ENCODE measurements at places on chromosomes 6 and 20.

DNA sequence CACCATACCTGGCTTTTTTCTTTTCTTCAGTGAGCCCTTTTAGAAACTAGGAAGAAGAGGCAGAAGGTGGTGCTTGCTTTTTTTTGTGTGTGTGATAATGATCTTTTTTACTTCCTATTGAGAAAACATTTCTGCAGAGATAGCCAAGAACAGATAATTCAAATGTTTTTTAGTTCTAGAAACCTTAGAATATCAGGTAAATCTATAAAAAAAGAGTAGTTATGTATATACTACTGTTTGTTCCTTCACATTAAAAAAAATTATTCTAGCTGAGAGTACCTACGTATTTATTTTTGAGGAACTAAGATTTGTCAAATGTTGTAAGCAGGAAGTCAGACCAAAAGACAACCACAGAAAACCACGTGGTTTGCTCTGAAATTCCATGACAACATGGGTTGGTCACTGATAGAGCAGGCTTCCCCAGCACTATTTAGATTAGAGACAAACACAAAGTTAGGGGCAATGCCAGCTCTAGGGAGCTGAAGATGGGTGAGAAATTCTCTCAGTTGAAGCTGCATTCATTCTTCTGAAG lies 12.8 kb downstream of the STK4 start:
- no peak for DNase-seq
- no peak overlapping the region for H3K27ac ChIP-seq
- H3K4me3 ChIP-seq = no peak overlapping the region
- H3K27me3 ChIP-seq = no peaks in the 10 kb centered on the region
- no peaks in the 10 kb centered on the region for H3K4me1 ChIP-seq

DNA sequence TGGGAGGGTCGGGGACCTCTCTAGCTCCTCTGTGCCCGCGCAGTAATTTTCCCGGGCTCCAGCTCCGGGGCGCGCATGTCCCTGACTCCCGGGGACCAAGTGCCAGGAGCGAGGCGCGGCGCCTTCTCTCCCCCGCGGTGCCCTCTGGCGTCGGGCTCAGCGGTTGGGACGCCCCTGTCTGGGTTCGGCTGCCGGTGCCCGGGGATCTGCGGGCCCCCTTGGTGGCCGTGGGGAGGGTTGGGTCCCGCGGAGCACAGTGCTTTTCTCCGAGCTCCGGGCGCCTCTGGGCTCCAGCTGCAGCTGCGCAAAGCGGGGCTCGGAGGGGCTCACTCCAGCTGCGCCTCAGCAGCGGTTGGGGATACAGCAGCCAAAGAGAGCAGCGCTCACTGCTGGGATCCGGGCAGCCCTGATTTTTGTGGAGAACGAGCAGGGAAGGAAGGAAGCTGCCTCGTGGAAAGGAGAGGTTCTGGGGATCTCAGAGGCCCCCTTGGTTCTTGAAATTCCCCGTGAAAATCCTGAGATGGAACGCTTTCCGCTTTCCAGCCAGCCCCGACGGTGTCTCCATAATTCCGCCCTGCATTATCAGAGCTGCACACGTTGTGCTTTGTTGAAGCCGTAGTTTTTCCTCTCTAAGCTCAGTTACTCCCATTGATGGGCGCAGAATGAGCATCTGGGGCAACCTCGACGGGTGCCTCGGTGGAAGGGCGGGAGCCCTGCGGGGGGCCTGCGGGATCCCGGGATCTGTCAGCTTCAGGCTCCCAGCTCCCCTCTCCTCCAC lies 861 bp downstream of the PPP1R14C start:
- no peak overlapping the region for H3K27ac ChIP-seq
- H3K36me3 ChIP-seq = peaks cover 4% of the 10 kb centered on the region
- H3K4me1 ChIP-seq = no peaks in the 10 kb centered on the region
- H3K27me3 ChIP-seq = peaks cover 30% of the 10 kb centered on the region

- no peak for DNase-seq
- H3K4me3 ChIP-seq = no peak overlapping the region
- no peak overlapping the region for H3K27ac ChIP-seq
- H3K27me3 ChIP-seq = no peaks in the 10 kb centered on the region
- H3K36me3 ChIP-seq = no peaks in the 10 kb centered on the region
These were observed 741.4 kb upstream of the CHD6 start for GRCh38 chr20:42359617-42360016.

DNA sequence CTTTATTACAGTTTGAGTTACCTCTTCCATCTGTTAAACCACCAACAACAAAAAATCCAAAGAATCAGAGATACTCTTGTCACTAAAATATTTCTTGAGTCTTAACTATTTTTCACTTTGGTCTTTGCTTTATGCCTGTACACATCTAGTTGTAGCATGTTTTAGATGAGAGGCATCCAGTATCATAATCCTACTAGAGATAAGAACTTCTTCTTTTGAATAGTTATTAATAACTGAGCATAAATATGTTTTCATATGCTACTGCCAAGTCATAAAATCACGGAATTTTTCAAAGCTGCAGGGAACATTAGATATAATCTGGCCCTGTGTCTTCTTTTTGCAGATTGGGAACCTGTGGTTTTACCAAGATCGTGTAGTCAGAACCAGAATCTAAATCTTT lies 55.3 kb downstream of the STK4 start:
- peaks cover 8% of the 10 kb centered on the region for H3K36me3 ChIP-seq
- H3K27me3 ChIP-seq = no peaks in the 10 kb centered on the region
- no peak overlapping the region for H3K4me3 ChIP-seq
- H3K4me1 ChIP-seq = no peaks in the 10 kb centered on the region
- no peak overlapping the region for H3K27ac ChIP-seq
- DNase-seq = no peak

GRCh38 chr6:31168606-31169005 lies 1.9 kb downstream of the POU5F1 start:
- no peak overlapping the region for H3K27ac ChIP-seq
- H3K4me3 ChIP-seq = peak overlapping the region; percentile 70
- H3K36me3 ChIP-seq = peaks cover 10% of the 10 kb centered on the region
- no peak for DNase-seq
- H3K4me1 ChIP-seq = peaks cover 13% of the 10 kb centered on the region

GRCh38 chr6:140320081-140321080 lies 945.9 kb upstream of the CITED2 start:
- H3K27me3 ChIP-seq = no peaks in the 10 kb centered on the region
- DNase-seq = no peak
- H3K4me3 ChIP-seq = no peak overlapping the region
- H3K36me3 ChIP-seq = no peaks in the 10 kb centered on the region
- peaks cover 4% of the 10 kb centered on the region for H3K4me1 ChIP-seq

DNA sequence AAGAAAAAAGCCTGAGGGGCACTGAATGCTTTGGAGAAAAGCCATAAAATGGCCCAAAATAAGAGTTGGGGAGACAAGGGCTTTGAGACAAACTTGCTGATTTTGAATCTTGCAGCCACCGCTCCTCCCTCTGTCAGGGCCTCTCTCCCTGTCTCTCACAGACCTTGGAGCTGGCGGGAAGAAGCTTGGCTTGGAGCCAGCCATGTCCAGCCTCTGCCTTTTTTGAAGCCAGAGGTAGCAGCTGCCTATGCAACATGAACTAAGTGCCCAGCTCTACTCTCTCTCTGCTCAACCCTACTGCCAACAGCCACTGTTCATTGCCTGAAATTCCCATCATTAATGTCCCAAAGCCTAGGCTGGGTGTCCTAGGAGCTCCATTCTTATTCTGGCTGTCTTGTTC lies 63.7 kb upstream of the CTNNBL1 start:
- H3K4me1 ChIP-seq = no peaks in the 10 kb centered on the region
- H3K4me3 ChIP-seq = no peak overlapping the region
- H3K36me3 ChIP-seq = no peaks in the 10 kb centered on the region
- no peak overlapping the region for H3K27ac ChIP-seq
- no peak for DNase-seq
- no peaks in the 10 kb centered on the region for H3K27me3 ChIP-seq

DNA sequence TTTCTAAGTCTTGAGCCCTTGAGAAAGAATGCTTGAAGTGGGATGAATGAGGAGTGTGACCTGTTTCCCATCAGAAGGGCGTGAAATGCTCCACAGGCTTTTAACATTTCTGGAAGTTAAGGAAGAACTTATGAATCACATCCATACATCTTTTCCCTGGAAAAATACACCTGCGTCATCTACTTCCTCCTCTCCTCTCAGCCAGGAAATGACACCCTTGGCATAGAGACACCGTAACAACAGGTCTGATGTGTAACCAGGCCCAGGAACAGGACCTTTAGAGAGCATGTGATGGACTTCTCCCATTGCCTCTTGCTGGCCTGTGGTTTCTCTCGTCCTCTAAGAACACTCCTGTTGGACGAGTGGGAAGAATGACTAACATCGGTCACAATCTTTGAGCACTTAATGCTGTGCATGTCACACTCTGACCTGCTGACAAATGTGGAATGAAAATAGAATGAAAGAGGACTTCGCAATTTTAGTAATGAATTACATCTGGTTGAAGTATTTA lies 28.5 kb upstream of the CITED2 start:
- DNase-seq = no peak
- peaks cover 7% of the 10 kb centered on the region for H3K27me3 ChIP-seq
- H3K4me3 ChIP-seq = no peak overlapping the region
- H3K4me1 ChIP-seq = no peaks in the 10 kb centered on the region

- DNase-seq = no peak
- no peaks in the 10 kb centered on the region for H3K36me3 ChIP-seq
- no peak overlapping the region for H3K4me3 ChIP-seq
- peaks cover 6% of the 10 kb centered on the region for H3K4me1 ChIP-seq
- H3K27ac ChIP-seq = no peak overlapping the region
These were observed 399 bp upstream of the REPS1 start for GRCh38 chr6:138988469-138988834.

DNA sequence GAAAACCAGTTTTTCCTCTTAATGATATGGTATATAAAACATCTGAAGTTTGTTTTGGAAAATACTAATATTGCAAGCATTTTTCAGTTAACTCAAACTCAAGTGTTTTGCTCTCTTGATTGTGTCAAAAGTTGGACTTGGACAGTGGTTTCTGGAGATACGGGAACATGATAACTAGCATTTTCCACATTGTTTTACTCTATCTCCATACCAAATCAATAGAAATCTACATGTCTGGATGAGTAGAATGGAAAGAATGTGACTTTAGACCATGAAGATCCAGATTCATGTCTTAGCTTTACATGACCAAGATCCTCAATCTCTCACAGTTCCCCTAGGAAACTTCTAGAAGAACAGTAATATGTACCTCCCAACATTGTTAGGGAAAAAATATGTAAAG lies 22.2 kb upstream of the FBXO30 start:
- no peak overlapping the region for H3K27ac ChIP-seq
- no peaks in the 10 kb centered on the region for H3K4me1 ChIP-seq
- H3K27me3 ChIP-seq = no peaks in the 10 kb centered on the region
- no peaks in the 10 kb centered on the region for H3K36me3 ChIP-seq

DNA sequence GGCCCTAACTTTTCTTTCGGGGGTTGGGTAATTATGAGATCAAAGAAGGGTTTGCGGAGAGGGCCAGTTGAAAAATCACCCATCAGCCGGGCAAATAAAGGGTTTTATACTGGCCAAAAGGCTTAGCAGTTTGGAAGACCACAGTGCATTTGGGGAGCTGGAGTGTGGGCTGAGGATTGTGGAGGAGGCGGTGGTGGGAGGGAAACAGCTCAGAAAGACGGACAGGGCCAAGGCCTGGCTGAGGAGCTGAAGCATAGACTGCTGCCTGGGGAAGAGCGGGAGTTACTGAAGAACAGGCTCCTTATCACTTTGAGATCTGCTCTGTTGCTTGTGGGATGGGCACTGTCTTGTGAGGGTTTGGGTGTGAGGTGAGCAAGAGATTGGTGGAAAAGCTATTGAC lies 144.2 kb downstream of the CARMIL1 start:
- no peak for DNase-seq
- H3K36me3 ChIP-seq = no peaks in the 10 kb centered on the region
- H3K4me3 ChIP-seq = no peak overlapping the region

DNA sequence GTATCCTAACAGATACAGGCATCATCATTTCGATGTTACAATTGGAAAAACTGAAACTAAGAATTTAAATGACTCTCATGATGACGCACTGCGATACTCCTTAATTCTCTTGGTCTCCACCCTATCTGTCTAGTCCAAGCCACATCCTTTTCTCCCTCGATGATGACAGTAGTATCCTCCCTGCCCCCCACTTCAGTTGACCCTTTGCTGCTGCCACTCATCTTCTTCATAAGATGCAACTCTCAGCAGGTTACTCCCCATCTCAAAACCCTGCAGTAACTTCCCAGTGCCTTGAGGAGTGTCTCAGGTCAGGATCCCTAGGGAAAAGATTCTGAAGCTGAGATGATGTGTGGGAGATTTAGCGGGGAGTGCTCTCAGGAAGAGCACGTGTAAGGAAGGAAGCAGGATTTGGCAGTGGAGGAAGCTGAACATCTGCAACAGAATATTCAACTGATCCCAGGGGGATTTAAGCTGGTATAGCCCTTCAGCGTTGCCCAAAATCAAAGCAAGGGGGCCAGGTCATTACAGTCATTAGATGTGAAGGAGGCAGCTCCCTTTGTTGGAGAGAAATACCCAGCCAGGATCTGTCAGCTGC lies 16.1 kb downstream of the JPH2 start:
- no peaks in the 10 kb centered on the region for H3K4me1 ChIP-seq
- H3K27me3 ChIP-seq = no peaks in the 10 kb centered on the region
- no peak overlapping the region for H3K27ac ChIP-seq
- H3K36me3 ChIP-seq = no peaks in the 10 kb centered on the region

- H3K27me3 ChIP-seq = no peaks in the 10 kb centered on the region
- H3K4me1 ChIP-seq = no peaks in the 10 kb centered on the region
- H3K4me3 ChIP-seq = no peak overlapping the region
These were observed 22.5 kb upstream of the HFE start for GRCh38 chr6:26064619-26065257.

DNA sequence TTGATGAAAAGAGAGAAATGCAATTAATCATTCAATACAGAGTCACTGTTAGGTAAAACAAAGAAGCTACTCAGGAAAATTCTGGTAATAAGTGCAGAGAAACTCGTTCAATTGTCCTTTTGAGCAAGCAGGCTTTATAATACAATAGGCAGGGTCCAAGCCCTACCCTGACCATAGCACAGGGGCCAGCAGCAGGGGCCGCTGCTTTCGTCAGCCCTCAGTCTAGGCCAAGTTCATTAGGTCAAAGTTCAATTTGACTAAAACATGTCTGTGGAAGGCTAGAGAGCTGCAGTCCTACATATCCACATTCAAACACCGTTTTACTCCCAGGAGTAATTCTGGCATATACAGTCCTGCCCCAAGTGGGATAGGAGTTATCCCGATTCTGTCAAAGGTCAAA lies 94.6 kb downstream of the BCAS1 start:
- DNase-seq = no peak
- no peak overlapping the region for H3K27ac ChIP-seq
- H3K27me3 ChIP-seq = no peaks in the 10 kb centered on the region
- no peaks in the 10 kb centered on the region for H3K36me3 ChIP-seq

- no peak overlapping the region for H3K4me3 ChIP-seq
- H3K36me3 ChIP-seq = no peaks in the 10 kb centered on the region
- H3K27me3 ChIP-seq = no peaks in the 10 kb centered on the region
- DNase-seq = no peak
These were observed 4.1 kb downstream of the SPTLC3 start for GRCh38 chr20:13012886-13013285.

DNA sequence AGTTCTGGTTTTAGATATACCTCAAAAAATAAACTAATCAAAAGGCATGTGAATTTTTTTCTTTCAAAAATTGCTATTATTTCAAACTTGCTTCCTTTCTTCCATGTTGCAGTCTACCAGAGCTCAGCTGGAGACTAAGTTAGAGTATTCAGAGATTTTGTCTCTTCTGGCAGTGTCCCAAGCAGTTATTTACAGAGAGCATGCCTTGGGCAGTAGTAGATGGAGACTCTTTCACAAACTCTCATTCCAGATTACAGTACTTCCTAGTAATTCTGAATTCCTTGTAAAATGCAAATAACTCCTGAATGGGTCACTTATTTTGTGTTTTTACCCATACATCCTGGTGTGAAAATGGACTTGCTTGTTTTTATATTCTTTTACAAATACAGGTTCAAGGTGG lies 703.4 kb downstream of the EPHA7 start:
- H3K27ac ChIP-seq = no peak overlapping the region
- H3K4me3 ChIP-seq = no peak overlapping the region
- no peaks in the 10 kb centered on the region for H3K27me3 ChIP-seq
- DNase-seq = no peak

Data from H1 (cell line).